Smooth muscle cell of the pulmonary artery (primary cell): ENCODE measurements at places on chromosomes 2 and 18. TPM values are rescaled to one million over a fixed set of nuclear protein-coding genes. Genes with fewer than 3 reads are reported as not detected.

IMP4 gene
- 69.9 and 117 TPM in 2 replicates for total RNA-seq

ITM2C gene
- total RNA-seq, result 61.0 and 96.2 TPM in 2 replicates

MRPL19 gene
- 38.4 and 40.2 TPM in 2 replicates for total RNA-seq

SOWAHC gene
- 13.1 and 22.6 TPM in 2 replicates for total RNA-seq

FLACC1 gene
- 1.3 and 2.5 TPM in 2 replicates for total RNA-seq

TMX3 gene
- total RNA-seq, result 71.7 and 101 TPM in 2 replicates

SLC4A3 gene
- total RNA-seq, result 4.0 and 7.0 TPM in 2 replicates

BCL11A gene
- total RNA-seq, result 0.20 and 0.59 TPM in 2 replicates

KCNE4 gene
- 37.7 and 120 TPM in 2 replicates for total RNA-seq

CTAGE1 gene
- 0.07 TPM in 1 of 2 replicates, not detected in the other for total RNA-seq

SCN1A gene
- total RNA-seq, result 0.10 and 0.13 TPM in 2 replicates

IMPACT gene
- total RNA-seq, result 26.0 and 30.6 TPM in 2 replicates

RGPD5 gene
- 40.1 and 58.3 TPM in 2 replicates for total RNA-seq

PKP4 gene
- total RNA-seq, result 34.3 and 34.7 TPM in 2 replicates

LIMS2 gene
- 8.3 and 8.8 TPM in 2 replicates for total RNA-seq

ASTL gene
- 0.07 TPM in 1 of 2 replicates, not detected in the other for total RNA-seq

IL36RN gene
- total RNA-seq, result not detected in 2 replicates

EPHA4 gene
- total RNA-seq, result 3.6 and 27.3 TPM in 2 replicates

GYPC gene
- 39.3 and 44.0 TPM in 2 replicates for total RNA-seq

MOCOS gene
- 5.6 and 16.6 TPM in 2 replicates for total RNA-seq
